Stimulated activated CD8-positive, alpha-beta memory T cell treated with anti-CD3 and anti-CD28 coated beads, Interleukin-4, amount 100 ng/mL, for 4 hours (primary cell): ENCODE measurements at places on chromosomes 11 and 22.
A peak's percentile ranks its signal among the peaks of the same experiment; 100 is the strongest.

DNA sequence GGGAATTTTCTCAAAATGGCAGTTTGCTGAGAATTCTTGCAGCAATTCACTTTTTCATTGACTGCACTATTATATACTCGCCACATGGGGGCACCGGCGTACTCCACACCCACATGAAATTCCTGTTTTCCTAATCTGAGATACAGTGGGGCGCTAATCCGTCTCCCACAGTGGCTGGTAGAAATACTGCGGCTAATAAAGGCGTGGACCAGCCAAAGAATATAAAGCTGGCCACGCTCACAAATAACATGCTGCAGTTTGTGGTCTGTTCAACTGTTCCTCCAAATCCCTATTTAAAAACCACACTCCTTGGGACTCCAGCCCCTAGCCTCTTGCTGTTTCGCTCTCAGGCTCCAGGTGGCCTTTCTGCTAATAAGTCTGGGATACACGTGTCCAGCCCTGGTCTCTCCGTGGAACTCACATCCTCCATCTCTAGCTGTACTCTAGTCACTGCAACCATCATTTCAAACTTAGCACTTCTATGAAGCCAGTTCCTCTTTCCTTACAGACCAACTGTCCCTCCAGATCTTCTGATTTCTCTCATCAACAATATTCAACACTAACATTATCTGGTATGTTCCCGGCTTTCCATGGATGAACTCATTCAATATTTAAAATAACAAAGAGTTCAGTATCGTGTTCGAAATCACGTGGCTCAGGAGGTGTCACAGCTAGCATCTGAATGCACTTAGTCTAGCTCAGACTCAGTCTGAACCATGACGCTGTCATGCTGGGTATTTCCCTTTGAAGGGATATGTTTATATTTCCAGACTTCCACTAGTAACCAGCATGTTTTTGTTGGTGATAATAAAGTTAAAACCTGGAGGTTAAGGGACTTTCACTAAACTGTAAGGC is 22.0 kb downstream of the TBRG1 start:
- no peak for DNase-seq

- DNase-seq: no peak
These were observed 48.7 kb upstream of the ZBED5 start for GRCh38 chr11:10906521-10906920.

- no peak for DNase-seq
These were observed 24.9 kb downstream of the NADSYN1 start for GRCh38 chr11:71477641-71478527.

GRCh38 chr11:64245401-64245796 is 1.3 kb downstream of the PPP1R14B start:
- DNase-seq: no peak

GRCh38 chr22:38401336-38402084 is 53.5 kb downstream of the KCNJ4 start:
- DNase-seq: no peak

DNA sequence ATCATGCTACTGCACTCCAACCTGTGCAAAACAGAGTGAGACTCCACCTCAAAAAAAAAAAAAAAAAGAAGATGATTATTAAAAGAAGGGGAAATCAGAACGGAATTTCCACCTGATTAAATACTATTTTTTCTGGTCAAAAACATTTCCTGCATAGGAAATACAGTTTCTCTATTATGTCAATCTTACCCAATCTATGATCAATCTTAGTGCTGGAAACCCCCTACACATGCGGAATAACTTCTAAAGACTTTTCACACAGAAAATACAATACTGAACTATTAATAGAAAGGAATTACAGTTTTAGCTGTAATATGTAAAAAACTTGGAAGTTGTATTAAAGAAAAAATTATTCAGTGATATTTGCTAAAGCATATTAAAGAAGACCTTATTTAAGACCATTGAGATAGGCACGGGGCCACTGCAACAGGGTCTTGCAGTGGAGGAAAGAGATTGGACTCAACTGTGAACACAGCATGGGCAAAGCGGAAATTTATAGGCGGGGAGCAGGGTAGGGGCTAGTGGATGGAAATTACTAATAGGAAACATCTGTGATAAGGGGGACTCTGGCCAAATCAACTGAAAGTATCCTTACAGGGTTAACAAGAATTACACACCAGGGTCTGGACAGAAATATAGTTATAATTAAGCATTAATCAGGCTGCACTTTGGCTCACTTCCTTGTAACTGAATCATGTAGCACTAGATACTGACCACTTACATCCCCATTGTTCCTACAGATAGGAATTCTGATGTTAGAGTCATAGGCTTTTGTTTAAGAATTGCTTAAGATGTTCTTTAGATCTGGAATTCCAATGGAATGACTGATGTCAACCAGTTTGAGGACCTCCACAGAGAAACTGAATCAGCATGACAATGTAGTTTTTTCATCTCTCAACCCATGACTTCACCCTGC is 411.5 kb upstream of the DDI1 start:
- no peak for DNase-seq

- DNase-seq: no peak
These were observed 213.1 kb downstream of the LRRC4C start for GRCh38 chr11:41246399-41246745.

- DNase-seq: no peak
These were observed 8.7 kb downstream of the RASD2 start for GRCh38 chr22:35549328-35549727.

DNA sequence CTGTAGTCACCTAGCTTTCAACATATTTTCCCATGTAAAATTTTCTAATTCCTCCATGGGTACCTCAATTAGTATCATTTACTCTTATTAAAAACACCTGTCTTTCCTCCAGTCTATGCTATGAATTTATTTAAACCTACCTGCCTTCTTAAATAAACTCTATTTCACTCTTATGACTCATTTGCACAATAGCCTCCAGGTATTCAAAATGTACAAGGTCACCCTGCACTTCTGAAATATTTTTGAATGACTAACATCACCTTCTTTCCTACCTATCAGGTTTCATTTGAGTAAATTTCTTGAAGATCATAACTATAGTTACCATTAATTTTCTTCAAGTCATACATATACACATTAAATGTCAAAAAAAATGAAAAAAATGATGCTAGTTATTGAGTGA is 939.7 kb downstream of the DLG2 start:
- DNase-seq: no peak

GRCh38 chr11:66142370-66143263 is 72.5 kb downstream of the PACS1 start:
- no peak for DNase-seq

GRCh38 chr11:64933213-64933934 is 2.3 kb downstream of the GPHA2 start:
- DNase-seq: no peak

DNA sequence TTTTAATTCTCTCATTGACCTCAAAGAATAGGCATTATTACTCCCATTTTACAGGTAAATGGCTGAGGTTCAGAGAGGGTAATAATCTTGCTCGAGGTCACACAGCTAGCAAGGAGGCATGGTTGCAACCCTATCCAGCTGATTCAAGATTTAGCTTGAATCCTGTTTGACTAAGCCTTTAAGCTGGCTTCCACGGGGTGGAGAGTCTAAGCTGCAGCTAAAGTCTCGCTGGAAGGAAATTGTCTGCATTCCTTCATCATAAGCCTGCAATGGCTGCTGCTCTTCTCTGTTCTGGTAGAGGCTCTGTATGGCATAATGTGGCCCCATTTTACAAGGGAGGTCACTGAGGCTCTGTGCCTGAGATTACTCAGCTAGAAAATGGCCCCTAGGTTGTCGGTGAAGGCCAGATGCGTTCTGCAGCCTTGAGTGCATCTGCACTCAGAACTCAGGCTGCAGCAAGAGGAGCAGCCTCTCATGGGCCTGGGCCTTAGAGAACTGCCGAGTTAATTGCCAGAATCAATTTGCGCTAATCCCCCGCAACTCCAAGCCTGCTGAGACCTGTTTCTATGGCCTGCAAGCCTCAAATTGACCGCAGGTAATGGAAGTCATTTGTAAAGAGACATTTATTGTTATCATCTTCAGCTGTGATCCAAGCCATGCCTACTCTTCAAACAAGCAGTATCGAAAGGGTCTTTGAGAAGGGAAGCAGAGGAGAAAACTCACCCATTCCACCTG is 44.1 kb upstream of the SEZ6L start:
- DNase-seq: no peak

GRCh38 chr11:67054836-67055523 is 1.7 kb upstream of the RHOD start:
- no peak for DNase-seq

DNA sequence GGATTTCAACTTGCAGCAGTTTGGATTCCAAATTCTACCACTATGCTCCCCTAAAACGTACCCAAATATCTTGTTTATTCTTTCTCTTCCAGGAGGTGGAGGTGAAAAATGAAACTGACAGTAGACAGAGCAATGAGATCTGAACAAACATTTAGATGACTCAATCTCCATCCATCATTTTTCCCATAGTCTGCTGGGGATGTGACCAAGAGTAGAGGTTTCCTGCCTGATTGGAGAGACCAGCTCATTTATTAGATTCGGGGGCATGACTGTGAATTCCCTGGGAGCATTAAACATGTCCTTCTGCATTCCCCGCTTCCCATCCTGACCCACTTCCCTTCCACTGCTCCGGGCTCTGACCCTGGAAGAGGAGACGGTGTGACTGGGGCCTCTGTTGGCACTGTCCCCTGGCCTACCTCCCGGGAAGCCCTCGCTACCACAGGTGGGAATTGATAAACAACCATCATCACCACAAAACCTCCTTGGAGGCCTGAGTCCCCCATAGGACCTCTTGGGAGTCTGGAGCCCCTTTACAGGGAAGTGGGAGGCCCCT is 20.3 kb downstream of the DKK3 start:
- DNase-seq: no peak

GRCh38 chr11:80155412-80156017 is 714.7 kb upstream of the TENM4 start:
- DNase-seq: no peak

- no peak for DNase-seq
These were observed 228.0 kb downstream of the CADM1 start for GRCh38 chr11:115276191-115276590.

DNA sequence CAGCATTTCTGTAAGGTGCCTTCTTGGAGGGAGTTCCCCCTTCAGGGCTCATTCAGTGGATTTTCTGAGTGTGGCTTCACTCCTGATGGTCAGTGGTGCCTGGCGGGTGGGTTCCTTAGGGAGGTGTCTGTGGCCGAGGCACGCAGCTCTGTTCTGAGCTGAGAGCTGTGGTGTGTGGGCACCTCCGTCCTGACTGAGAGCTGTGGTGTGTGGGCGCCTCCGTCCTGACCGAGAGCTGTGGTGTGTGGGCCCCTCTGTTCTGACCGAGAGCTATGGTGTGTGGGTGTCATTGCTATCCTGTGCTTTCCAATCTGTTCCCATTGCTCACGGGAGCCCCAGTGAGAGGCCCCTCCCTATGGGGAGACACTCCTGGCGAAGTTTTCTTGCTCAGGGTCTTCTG is 39.8 kb downstream of the MUC6 start:
- no peak for DNase-seq

GRCh38 chr11:67434395-67434881 is 3.0 kb downstream of the PTPRCAP start:
- no peak for DNase-seq

DNA sequence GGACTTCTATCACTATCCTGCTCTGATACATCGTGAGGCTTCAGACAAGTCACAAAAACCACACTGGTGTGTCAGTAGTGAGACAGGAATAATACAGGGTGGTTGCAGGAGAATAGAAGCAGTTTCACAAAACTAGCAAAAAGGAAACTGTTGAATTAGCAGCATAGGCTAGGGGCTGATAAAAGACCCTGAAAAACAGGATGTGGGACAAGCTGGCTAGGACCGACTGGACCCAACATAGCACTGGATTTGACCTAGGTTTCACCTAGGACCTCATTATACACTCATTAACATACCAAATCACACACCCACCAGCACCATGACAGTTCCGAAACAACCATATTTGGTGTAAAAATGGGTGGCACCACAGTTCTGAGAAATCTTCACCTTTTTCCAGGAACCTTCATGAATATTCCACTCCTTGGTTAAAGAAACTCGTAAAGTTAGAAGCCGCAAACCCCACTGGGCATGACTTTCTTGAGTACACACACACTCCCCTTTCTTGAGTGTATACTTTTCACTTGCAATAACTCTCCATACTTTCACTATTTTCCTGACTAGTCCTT is 76.2 kb downstream of the SLC1A2 start:
- DNase-seq: no peak

DNA sequence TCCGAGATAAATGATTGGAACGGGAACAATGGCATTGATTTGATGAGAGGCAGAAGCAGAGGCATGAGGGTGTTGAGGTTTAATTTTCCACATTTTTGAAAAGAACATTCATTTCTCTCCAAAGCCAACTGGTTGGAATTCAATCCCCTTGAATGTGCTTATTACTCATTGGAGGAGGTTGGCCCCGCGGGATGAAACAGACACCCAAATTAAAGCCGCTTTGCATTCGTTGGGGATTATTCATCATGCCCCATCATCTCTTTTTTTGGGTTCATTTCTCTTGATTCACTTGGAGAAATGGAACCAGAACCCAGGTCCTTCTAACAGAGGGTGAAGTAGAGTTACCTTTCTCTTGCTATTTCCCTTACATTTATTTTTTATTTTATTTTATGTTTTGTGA is 47.6 kb upstream of the PARVG start:
- no peak for DNase-seq

- no peak for DNase-seq
These were observed 422.5 kb downstream of the TMEM135 start for GRCh38 chr11:87460279-87460678.

GRCh38 chr11:117279711-117280376 is 11.3 kb upstream of the BACE1-AS start:
- no peak for DNase-seq

GRCh38 chr11:65215441-65216076 is 33.8 kb downstream of the CAPN1 start:
- peak; percentile 12 for DNase-seq

DNA sequence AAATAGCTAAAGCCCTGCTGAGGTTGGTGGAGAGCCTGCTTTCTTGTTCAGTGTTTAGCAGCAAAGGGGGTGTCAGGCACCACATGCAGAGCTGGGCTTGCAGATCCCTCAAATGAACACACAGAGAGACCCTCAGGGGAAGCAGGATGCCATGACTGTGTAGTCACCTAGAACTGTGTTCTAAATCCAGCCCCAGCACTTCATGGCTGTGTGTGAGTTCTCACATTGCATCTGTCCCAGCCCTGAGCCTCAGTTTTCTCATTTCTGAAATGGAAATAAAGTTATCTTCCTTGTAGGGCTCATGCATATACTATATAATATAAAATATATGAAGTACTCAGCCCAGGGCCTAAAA is 47.1 kb downstream of the CWC15 start:
- no peak for DNase-seq

- DNase-seq: no peak
These were observed 214.2 kb upstream of the ARHGAP42 start for GRCh38 chr11:100472727-100473389.

- no peak for DNase-seq
These were observed 391.1 kb downstream of the TENM4 start for GRCh38 chr11:79049741-79050179.

GRCh38 chr11:94855666-94856065 is 87.5 kb downstream of the AMOTL1 start:
- DNase-seq: no peak

DNA sequence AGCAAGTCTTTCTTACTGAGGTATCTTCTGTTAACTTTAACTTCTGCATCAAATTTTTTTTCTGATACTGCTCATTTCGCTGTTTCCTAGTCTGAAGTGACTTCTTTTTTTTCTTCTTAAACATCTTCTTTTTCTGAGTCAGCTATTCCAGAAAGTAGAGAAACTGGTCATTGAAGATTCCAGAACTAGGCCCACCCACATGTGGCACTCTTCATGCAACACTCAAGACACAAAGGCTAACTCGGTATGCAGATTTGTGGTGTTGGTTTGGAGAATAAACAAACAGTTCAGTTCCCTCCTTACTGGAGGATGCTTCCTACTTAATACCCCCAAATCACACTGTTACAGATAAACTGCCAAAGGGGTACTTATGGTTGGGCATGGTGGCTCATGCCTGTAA is 25.2 kb upstream of the MTCH2 start:
- no peak for DNase-seq
